CD14-positive monocyte (primary cell): ENCODE measurements at places on chromosomes 13 and 19.
A peak's percentile ranks its signal among the peaks of the same experiment; 100 is the strongest.

GRCh38 chr13:28459911-28460310 is 35.0 kb downstream of the FLT1 start:
- DNase-seq = no peak

- DNase-seq = no peak
Observed at GRCh38 chr13:100443998-100444328, 144.6 kb downstream of the GGACT start.

DNA sequence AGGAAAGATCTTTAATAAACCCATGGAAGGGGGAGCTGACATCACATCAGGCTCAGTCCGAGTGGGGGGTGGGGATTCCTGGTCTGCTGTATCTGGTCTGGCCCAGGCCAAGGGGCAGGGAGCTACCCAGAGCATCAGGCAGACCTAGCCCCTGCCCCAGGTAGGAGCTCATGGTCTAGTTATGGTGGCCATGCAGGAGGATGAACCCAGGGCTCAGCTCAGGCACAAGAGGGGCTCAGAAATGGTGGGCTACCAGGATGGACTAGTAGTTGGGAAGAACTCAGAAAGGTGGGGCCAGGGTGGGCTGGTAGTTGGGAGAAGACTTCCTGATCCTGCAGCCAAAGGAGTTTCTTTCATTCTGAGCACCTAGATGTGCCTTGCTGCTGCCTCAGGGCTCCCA is 14.3 kb downstream of the VSTM2B start:
- no peak for DNase-seq

DNA sequence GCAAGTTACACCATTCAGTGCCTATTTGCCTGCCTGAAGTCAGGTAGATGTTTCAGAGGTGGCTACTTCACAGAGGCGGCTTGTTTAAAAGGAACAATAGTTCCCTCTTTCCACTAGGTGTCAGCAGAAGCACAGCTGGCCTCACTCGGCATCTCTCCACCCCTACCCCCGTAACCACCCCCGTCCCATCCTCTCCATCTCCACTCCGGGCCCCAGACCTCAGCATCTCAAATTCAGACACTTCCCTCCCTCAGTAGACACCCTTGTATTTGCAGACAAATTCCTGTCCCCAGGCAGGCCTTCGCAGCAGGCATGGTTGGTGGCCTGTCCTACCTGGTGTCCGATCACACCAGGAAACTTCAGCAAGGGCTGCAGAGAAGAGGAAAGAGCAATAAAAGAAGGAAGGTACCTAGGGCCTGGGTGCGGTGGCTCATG is 9.1 kb upstream of the DPP9 start:
- DNase-seq = peak; percentile 65

DNA sequence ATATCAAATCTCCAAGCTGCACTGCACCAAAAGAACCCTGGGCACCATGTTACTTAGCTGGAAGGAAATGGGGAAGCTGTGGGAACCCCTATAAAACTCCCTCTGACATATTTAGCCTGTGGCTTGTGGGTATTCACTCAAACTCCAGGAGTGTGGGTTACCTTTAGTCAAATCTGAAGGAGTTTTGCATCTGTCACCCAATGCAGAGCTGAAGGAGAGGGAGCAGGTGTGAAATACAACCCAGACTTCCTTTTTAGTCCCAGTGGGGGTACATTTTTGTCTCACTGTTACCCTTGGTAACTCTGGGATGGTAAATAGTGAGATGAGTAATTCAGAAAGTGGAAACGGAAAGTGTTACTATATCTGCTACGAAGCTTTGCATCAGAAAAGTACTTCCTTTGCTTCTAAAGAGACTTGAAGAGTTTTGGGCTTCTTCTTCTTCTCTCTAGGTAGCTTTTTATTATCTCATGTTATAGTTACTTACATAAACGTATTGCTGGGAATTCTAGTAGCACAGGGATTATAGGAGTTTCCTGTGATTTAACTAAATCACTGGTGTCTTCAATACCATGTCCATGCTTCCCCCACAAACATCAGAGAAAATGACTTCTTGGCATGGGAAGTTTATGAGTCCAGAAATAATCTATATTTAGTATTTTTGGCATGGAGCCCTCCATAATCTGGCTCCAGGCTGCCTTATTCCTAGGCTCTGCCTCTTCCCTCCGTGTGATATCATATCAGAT is 105.9 kb downstream of the AKAP11 start:
- peak; percentile 21 for DNase-seq

GRCh38 chr19:32324631-32325285 is 20.7 kb upstream of the ZNF507 start:
- no peak for DNase-seq

GRCh38 chr19:10095622-10095947 is 6.9 kb downstream of the ANGPTL6 start:
- no peak for DNase-seq

DNA sequence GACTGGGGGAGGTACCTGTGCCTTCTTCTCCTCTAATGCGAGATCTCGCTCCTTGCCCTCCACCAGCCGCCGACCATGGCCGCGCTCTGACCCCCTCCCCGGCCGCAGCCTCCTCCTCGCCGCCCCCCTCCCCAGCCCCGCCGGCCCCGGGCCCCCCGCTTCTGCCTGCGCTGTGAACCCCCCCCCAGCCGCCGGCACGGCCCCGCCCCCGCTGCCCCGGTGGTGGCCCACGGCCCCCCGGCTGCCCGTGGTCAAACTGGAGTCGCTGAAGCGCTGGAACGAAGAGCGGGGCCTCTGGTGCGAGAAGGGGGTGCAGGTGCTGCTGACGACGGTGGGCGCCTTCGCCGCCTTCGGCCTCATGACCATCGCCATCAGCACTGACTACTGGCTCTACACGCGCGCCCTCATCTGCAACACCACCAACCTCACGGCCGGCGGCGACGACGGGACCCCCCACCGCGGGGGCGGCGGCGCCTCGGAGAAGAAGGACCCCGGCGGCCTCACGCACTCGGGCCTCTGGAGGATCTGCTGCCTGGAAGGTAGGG is at the start of gene CACNG8:
TSS of gene CACNG8 (plus strand) at position 51 of the 545 bp plus-strand sequence.
- no peak for DNase-seq

- DNase-seq = no peak
Observed at GRCh38 chr19:3690551-3691371, 9.5 kb downstream of the PIP5K1C start.
